MCF 10A (cell line): ENCODE measurements at places on chromosomes 13 and 19. TPM values are rescaled to one million over a fixed set of nuclear protein-coding genes. Genes with fewer than 3 reads are reported as not detected.
A peak's percentile ranks its signal among the peaks of the same experiment; 100 is the strongest.

Gene FFAR1
- total RNA-seq: not detected in 2 replicates

Gene CALM3
- 103 and 120 TPM in 2 replicates for total RNA-seq

Gene UBE2L5
- not detected in 2 replicates for total RNA-seq

GRCh38 chr19:19746286-19747213, 13.6 kb upstream of the ZNF14 start:
- DNase-seq: no peak

Gene LENG8
- 238 and 249 TPM in 2 replicates for total RNA-seq

DNA sequence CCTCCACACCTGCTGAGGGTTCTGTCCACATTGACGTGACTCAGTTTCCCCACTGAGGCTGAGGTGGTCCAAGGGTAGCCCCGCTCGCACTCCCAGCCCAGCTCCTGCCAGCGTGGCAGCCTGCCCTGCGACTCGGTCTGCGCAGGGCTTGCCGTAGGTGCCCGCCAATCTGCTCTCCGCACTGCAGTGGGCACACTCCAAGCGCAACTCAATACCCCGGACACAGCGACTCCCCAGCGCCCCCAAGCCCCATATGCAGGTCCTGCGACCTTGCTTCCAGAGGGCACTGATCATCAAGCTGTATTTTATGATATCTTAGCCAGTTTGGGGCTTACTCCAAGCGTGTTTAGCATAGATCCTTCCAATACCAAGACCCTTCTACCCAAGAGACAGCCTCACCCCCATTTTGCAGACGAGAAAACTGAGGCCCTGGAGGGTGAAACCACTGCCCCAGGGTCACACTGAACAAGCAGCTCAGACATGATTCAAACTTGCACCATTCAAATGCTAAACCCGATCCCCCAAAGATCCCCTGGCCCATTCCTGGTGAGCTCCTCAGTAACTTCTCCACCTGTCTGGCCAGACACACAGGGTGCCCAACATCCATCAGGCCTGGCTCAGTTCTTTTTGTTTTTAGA, 13.5 kb downstream of the PTPRS start:
- no peak for DNase-seq

- DNase-seq: no peak
Observed at GRCh38 chr13:101026736-101027398, 352.3 kb upstream of the TMTC4 start.

Gene LILRB5
- not detected in 2 replicates for total RNA-seq

Gene ZNF568
- 7.6 and 8.5 TPM in 2 replicates for total RNA-seq

DNA sequence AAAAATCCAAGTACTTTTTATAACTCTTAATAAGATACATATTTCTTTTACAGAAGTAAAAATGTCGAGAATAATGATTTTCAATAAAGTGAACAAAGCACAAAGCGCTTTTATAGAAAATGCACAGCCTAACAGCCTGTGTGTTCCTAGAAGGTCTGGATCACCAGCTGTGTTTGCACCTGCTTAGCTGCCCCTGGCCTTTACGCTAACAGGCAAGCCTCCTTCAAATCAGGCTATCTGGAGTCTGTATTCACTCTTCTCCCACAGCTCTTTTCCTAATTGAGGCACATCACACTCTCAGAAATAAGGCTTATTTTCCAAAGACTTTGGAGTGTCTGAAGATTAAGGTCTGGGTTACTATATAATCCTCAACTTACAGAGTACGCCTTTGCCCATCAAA, 183.1 kb downstream of the LHFPL6 start:
- DNase-seq: no peak

DNA sequence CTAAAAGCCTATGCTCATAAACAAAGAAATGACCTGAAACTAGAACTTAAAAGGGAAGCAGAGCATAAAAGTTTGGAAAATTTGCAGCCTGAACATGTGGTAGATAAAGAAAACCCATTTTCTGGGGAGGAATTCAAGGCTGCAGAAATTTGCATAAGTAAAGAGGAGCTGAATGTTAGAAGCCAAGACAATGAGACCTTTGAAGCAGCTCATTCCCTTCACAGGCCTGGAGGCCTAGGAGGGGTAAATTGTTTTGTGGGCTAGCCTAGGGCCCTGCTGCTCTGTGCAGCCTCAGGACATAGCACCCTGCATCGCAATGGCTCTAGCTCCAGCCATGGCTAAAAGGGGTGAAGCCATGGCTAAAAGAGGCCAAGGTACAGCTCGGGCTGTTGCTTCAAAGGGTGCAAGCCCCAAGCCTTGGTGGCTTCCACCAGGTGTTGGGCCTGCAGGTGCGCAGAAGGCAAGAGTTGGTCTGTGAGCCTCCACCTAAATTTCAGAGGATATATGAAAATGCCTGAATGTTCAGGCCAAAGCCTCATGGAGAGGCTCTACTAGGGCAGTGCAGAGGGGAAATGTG, 38.3 kb downstream of the ZIC2 start:
- no peak for DNase-seq

Gene OR7D2
- total RNA-seq: not detected in 2 replicates

DNA sequence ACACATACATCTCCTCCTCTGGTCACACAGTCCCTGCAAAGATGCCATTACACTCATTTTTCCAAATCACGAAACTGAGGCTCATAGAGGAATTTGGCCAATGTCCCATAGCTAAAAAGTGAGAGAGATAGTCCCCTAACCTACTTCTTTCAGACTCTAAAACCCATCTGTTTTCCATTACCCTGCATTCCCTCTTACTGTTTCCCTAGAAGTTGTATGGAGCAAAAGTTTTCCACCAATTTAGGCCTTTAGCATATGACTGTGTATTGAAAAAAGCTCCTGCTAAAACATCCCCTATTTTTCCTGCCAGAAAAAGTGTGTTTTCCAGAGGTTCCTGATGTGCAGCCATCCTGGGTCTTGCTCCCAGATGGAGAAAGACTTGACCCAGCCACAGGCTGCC, 16.3 kb downstream of the SERP2 start:
- DNase-seq: no peak

Gene TTYH1
- not detected in 2 replicates for total RNA-seq

Gene SIGLEC9
- total RNA-seq: not detected in 2 replicates

Gene ZNF324B
- total RNA-seq: 4.7 and 7.2 TPM in 2 replicates

DNA sequence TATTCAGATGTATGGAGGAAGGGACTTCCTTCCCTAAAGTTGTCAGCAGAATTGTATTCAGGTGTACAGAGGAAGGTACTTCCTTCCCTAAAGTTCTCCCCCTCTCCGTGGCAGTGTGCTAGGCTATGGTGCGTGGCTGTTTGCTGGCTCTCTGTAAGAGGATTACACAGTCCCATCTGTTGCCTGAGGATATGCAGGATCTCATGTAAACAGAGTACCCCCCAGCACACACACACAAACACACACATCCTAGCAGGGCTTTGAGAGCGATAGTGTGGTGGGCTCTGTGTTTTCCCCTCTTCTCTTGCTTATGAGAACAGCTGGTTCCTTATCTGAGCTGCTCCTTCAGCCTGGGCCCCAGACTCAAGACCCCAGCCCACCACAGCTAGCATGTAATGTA, 10.3 kb downstream of the NEK5 start:
- no peak for DNase-seq

GRCh38 chr19:6216236-6216995, 63.4 kb downstream of the MLLT1 start:
- DNase-seq: no peak

DNA sequence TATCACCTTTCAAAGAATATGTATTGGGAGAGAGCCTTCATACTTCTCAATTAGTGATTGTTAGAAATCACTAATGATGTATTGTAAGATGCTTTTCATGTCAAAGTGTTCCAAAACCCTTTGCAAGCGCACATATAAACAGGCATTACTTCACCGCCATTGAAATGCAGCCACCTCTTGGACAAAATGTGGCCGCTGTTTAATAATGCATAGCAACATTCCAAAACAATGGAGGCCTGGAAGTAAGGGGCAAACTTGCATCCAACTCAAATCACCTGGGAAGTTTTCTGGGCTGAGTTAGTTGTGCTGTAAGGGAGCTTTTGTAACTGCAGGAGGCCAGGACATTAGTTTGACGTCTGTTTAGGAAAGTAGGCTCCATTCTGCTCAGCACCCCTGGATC, 438.1 kb downstream of the FGF9 start:
- no peak for DNase-seq

DNA sequence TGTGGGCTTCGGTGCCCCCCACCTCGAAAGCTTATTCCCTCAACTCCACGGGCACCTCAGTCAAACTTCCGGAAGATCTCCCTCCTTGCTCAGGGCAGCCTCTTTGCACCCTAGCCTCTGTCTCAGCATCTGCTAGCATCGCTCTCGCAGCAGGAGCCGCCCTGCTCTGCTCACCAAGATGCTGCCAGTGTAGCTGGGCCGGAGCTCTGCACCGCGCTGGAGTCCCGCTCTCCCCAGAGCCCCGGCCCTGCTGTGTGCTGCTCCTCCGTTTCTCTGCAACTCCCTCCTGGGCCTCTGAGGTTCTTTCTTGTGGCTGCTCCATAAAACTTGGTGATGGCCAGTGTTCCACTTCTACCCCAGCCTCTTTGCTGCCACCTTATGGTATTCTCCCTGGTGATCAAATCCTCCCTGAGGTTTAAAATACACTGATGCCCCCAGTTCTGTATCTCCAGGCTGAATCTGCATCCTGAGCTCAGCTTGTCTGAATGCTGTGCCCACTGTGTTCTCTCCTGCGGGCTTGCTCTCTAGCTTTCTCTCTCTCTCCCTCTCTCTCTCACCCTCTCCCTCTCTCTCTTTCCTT, 198.0 kb downstream of the UQCRFS1 start:
- DNase-seq: no peak

DNA sequence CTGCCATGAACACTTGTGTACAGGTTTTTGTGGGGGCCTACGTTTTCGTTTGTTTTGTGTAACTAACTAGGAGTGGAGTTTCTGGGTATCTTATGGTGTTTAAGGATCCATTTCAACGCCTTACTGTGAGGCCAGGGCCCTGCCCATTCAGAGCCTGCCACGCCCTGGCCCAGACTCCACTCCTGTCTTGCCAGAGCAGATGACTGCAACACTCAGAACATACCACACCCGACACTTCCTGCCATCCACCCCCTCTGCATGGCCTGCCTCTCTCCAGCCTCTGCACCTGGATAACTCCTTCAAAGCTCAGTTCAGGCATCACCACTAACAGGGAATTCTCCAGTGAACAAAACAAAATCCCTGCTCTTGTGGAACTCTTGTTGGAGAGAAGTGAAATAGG, 43.2 kb downstream of the RGCC start:
- DNase-seq: peak; percentile 45

Gene VMAC
- total RNA-seq: 6.6 and 7.0 TPM in 2 replicates

Gene FREM2
- total RNA-seq: not detected in 2 replicates

DNA sequence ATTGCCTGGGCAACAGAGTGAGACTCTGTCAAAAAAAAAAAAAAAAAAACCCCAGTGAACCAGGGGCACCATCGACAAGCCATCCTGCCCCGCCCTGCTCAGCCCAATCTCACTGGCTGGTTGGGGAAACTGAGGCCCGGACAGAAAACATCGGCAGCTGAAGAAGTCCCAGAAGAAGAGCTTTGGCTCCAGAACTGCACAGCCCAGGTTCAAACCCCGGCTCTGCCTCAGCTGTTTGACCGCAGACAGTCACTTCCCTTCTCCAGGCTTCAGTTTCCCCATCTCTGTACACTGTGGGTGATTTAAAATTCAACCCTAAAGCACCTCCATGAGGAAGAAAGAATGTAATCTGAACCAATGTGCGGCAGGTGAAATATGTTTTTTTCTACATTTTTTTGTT, 9.4 kb upstream of the SEMA6B start:
- DNase-seq: no peak

- peak; percentile 65 for DNase-seq
Observed at GRCh38 chr19:5578097-5578846, 10.5 kb upstream of the TINCR start.

GRCh38 chr19:30109565-30109964, 167.5 kb downstream of the URI1 start:
- DNase-seq: no peak

Gene IER2
- total RNA-seq: 63.0 and 92.3 TPM in 2 replicates

- peak; percentile 63 for DNase-seq
Observed at GRCh38 chr19:57269515-57270250, 10.6 kb upstream of the ZNF460 start.

- DNase-seq: no peak
Observed at GRCh38 chr13:34886121-34886875, 55.8 kb upstream of the NBEA start.

Gene PTGIR
- total RNA-seq: not detected in 2 replicates

- no peak for DNase-seq
Observed at GRCh38 chr13:105914291-105915036, 621.0 kb downstream of the EFNB2 start.

DNA sequence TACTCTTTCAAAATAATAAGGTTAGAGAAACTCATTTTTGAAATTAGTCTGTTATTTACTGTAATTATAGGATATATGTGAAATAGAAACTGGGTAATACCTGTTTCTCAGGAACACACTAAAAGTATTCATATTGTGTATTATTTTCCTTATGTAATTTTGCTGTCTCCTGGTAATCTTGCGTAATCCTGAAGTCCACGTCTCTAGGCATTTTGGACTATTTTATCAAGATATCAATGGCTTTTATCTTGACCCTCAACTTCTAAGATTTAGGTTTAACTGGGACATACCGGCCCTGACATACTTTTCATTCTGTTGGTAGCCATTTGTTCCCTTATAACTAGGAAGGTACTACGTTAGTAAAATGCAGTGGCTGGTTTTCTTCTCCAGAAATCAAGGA, 80.3 kb downstream of the PAN3 start:
- DNase-seq: no peak

Gene ZNF57
- total RNA-seq: 4.8 and 5.5 TPM in 2 replicates

Gene LHB
- not detected in 2 replicates for total RNA-seq

DNA sequence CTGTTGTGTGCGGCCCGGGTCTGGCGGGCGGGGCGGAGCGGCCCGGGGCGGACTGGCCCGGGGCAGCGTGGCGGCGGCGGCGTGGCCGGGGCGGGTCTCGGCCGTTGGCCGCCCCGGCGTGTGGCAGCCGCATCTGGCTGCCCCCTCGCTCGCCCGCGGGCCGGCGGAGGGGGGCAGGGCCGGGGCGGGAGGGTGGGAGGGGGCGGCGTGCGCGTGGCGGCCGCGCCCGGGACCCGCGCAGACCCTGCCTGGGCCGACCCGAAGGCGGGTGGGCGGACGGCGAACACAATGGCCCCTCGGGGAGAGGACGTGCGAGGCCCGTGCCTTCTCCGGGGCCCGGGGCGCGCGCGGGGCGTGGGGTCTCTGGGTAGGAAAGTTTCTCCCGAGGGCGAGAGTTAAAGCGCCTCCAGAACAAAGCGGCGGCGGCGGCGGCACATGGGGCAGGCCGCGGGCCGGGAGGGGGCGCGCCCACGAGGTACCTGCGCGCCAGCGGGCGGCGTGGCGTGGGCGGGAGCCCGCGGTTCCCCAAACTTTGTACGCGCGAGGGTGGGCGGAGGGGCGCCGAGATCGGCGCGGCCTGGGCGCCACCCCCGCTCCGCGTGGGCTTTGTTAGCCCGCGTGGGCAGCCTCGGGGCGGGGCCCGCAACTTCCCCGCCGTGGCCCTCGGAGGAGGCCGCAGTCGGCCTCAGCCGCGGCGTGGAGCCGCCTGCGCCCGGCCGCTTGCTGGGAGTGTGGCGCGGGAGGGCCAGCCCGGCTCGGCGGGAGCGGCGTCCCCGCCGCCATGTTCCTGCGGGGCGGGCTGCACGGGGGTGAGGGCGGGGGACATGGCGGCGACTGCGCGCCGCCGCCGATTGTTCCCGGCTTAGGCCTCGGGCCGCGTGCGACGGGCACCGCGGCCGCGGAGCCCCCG, 764 bp downstream of the MIR17HG start:
- peak; percentile 34 for DNase-seq

Gene OLFM4
- not detected in 2 replicates for total RNA-seq

GRCh38 chr13:77507931-77508776, 27.4 kb upstream of the SCEL start:
- DNase-seq: peak; percentile 90

Gene TYROBP
- not detected in 2 replicates for total RNA-seq

Gene TMC4
- total RNA-seq: 3.7 and 6.1 TPM in 2 replicates
